Lung (tissue), 17 donors: ENCODE measurements at places on chromosomes 6 and 20.

DNA sequence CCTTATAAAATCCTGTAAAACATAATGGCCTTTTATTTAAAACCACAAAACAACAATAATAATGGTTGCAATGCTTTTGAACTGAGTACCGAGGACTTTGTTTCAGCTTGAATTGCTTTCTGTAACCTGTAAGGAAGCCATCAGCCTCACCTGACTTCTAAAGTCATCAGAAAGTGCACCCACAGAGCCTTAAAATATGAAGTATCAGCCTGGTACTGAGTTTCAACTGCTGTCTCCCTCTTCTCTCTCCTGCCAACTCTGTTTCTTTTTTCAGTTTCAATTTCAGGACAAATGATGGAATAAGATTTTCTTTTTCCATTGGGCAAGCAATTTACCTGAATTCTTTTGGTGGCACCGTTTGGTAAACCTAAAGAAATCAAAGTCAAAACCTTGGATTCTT, 119.4 kb downstream of the PHACTR1 start:
- no peak for DNase-seq

DNA sequence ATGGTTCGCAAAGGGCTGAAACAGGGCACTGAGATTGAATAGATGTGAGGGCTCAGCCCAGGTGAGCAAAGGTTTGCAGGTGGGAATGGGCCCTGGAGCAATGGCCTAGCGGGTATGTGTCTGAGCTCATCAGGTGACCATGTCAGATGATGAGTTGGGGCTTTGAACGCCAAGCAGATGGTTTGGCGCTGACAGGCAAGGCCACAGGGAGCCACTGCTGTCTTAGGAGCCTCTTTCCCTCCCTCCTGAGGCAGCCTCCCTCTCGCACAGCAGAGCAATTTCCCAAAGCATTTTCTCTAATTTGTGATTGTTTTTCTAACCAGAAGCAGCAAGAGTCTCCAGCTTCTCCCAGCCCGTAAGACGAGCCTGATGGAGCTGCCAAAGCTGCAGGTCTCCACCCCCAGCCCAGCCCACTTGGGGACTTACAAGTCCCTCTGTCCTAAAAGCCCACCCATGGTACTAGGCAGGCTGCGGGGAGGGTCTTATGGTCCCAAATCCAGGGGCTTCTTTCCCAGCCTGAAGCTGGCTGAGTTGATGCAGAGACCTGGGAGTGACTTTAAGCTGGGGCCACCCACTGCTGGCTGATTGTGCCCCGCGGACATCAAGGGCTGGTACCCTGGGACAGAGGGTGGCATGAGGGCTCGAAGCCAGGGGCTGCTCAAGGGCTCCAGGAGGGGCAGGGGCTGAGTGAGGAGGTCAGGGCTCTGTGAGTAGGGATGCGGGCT, 11.6 kb downstream of the CDH22 start:
- no peak for DNase-seq

- peak; percentile 42 for DNase-seq
These were observed 105.5 kb upstream of the MYL9 start for GRCh38 chr20:36435592-36436541.

- no peak for DNase-seq
These were observed 70.9 kb downstream of the SCAND1 start for GRCh38 chr20:35883336-35883777.

- DNase-seq: no peak
These were observed 747.7 kb upstream of the ADGRB3 start for GRCh38 chr6:67887419-67887746.

DNA sequence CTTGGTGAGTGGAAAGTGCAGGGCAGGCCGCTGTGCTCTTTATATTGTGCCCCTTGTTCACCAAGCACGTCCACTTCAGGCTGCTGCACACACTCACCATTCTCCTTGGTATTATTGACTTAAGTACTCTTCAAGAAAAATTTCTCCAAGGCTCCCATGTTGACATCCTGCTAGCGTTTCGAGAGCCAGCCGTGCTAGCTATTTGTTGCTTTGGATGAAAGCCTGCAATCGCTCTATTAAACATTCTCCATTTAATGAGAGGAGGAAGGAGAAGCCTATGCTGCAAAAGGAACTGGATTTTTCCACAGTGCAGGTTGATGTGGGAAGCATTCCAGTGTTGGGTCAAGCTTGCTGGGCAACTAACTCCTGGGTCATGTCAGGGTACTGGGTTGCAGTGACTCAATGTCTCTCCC, 113.5 kb downstream of the CD83 start:
- peak; percentile 68 for DNase-seq

GRCh38 chr6:138945354-138945753, 42.7 kb downstream of the REPS1 start:
- DNase-seq: no peak

DNA sequence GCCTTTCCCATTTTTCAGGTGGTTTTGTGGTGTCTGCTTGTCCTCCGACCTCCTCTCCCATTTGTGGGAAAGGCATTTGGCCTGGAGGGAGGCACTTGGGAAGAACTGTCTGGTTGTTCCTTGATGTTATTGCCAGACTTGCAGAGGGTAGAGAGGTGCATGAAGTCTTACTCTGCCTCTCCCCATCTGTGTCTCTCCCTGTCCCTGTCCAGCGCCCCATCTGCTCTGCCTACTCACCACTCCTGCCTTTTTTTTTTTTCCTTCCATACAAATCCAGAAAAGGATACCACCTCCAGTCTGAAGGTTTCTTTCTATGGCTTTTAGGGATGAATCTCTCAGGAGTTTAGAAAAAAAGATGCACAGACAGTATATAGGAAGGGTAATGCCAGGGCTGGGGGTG, 19.8 kb downstream of the PPARD start:
- no peak for DNase-seq

DNA sequence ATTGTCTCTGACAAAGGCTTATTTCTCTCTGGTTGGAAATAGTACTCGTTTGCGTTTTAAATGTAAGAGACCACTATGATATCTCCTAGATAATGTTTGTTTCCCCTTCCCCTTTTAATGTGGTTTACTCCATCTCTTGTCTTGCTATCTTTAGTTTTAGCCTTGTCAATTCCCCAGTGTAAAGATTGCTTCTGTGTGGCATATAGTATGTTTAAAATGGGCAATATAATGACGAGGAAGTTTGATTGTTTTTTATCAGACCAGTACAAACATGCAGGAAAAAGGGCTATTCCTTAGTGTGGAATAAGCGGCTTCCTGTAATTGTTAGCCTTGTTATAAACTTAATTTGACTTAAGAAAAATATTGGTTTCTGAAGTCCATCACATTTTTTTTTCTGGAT, 3.1 kb downstream of the QKI start:
- no peak for DNase-seq
